Posterior cingulate gyrus (tissue), 11 donors: ENCODE measurements at places on chromosomes 5 and 9.

DNA sequence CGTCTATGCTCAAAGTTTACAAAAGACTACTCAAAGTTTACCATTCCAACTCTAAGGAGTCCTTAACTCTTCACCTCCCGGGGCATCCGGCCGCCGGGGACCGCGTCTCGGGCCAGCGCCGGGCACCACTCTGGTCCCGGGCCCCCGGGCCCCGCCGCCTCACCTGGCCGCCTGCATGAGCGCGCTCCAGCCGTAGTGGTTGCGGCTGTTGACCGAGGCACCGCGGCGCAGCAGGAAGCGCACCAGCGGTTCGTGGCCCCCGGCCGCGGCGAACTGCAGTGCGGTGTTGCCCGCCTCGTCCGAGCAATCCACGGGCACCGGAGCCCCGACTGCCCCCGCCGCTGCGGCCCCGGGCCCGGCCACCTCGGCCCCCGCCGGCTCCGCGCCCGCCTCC is 388 bp downstream of the ANKS6 start:
- no peak for DNase-seq

GRCh38 chr9:80076162-80076561 is 504.4 kb downstream of the TLE4 start:
- DNase-seq: no peak

- no peak for DNase-seq
Measured at GRCh38 chr5:144015961-144016360, 154.5 kb downstream of the YIPF5 start.

DNA sequence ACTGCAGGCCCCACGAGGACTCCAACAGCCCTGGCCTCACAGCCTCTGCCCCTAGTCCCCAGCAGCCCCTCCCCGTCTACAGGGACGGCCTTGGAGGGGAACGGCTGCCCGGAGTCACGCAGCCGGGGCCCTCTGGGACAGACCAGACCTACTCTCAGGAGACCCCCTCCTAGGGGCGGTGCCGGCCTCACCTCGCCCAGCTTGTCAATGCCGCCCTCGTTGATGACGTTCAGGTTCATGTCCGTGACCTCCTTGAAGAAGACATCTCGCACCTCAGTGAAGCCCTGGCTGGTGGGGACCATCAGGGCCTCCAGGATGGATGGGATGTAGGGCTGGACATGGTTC is 58.6 kb downstream of the LRSAM1 start:
- peak; percentile 75 for DNase-seq

DNA sequence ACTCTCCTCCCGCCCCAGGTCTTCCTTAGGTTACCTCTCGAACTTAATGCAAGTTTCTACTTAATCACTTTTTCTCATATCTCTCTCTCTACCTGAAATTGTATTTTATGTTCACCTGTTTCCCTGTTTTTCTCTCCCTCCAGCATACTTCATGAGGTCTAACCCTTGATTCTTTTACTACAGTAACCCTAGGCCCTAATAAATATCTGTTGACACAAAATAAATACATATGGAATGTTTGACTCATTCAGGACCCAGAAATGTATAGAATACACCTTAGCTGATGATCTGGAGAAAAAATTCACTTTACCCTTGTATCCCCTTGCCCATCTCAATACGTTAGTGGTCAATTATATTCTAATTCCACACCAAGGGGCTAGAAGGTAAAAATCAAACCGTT is 250.9 kb upstream of the PTGER4 start:
- DNase-seq: no peak
